Stimulated activated CD4-positive, alpha-beta T cell treated with anti-CD3 and anti-CD28 coated beads, Interleukin-4, amount 100 ng/mL, for 48 hours (primary cell): ENCODE measurements at places on chromosomes 7 and 10.

- no peak for DNase-seq
These were observed 362.7 kb downstream of the GLRX3 start for GRCh38 chr10:130498934-130499333.

GRCh38 chr10:102802920-102803534 is 34.2 kb downstream of the CYP17A1 start:
- peak; percentile 2 for DNase-seq

DNA sequence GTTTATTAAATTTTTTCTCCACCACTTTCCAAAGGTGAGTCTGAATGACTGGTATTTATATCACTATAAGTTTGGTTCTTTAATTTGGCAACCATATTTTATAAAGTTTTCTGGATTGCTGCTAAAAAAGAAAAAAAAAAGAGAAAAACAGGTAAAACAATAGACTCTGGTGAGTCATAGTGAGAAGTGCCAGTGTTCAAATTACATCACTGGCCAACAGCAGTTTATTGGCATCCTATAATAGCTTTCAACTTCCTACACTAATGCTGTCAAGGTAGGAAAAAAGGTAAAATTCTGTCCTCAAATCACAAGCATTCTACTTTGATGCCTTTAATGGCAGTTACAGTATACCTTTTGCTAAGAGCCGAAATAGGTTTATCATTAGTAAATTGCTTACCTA is 808.8 kb downstream of the GRM8 start:
- no peak for DNase-seq

DNA sequence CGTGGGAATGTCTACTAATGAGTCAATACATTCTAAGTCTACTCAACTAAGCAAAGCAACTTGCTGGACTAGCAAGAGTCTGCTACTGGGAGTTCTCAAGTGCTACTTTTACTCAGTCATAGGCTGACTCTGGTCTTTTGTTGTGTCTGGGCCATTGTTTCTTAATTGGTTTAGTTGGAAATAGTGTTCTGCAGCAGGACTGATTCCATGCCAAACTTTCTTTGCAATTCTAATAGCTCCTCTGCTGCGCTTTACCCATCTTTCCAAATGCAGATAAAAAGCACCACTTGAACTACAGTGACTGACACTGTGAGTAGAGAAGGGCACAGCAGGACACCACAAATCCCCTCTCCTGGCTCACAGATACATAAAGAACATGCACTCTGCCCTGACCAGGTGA is 125.7 kb downstream of the CD36 start:
- no peak for DNase-seq

GRCh38 chr7:123367484-123368122 is 166.8 kb downstream of the IQUB start:
- DNase-seq = no peak

DNA sequence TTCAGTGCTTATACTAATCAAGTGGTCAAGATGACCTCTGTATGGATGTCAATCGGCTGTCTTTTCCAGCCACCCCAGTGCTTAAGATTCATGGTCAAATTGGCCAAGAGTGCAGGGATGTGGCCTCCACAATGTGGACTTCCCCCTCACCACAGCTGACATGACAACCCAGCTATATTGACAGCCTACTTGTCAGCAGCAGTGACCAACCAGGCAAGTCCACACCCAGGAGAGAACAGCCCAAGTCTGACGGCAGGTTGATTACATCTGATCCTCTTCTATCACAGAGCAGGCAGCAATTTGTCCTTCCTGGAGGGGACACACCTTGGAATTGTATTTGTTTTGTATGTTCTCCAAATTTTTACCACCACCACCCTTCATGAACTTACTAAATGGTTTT is 8.2 kb upstream of the ERVW-1 start:
- no peak for DNase-seq

DNA sequence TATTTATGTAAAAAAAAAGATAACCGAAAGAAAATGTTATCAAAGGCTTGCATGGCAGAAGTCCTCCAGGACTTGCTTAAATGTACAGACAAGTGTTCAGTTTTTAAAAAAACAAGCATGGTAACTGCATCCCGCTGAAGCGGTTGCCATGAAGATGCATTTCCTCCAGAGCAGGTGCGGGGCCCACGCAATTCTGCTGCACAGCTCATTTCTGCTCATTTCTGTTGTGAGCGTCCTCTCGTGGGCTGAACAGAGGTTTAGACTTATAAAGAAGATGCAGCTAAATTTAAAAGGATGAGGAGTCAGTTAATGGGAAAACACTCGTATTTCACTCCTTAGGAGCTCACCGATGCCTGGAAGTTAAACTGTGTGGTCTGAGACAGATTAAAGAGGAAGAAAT is 247.6 kb downstream of the DNAJB6 start:
- no peak for DNase-seq

DNA sequence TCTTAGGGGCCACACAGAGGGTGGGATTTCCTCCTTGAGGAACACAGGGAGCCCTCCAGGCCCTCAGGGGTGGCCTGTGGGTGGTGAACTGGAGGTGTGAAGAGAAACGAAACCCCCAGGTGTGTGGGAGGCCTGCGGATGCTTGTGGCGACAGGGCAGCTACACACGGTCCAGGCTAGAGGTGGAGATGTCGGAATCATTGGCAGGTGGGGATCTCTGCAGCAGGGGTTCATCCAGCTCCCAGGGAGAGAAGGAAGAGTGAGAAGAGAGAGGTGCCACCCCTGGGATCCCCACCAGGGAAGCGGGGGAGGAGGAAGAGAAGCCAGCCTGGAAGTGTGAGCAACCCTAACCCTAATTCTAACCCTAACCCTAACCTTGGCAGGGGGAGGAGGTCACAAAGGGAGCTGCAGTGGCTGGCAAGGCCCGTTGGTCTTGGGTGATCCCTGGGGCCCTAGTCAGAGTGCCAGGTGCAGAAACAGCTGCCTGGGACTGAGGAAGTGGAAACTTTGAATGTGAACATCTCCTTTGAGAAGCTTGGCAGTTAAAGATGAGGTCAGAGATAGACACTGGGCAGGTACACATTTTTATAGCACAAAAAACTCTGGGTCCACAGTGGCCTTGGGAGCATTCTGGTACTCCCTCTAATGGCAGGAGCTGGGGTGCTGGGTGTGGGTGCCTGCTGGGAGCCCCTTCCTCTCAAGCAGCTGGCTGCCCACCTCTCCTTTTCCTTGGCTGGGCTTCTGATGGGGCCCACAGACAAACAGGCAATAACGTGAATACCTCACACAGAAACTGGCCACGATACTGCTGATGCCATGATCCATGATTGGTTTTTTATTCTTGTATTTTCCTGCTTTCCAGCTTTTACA is 6.8 kb upstream of the AEBP1 start:
- DNase-seq = no peak

- no peak for DNase-seq
These were observed 6.4 kb upstream of the ST8SIA6 start for GRCh38 chr10:17460756-17461155.

DNA sequence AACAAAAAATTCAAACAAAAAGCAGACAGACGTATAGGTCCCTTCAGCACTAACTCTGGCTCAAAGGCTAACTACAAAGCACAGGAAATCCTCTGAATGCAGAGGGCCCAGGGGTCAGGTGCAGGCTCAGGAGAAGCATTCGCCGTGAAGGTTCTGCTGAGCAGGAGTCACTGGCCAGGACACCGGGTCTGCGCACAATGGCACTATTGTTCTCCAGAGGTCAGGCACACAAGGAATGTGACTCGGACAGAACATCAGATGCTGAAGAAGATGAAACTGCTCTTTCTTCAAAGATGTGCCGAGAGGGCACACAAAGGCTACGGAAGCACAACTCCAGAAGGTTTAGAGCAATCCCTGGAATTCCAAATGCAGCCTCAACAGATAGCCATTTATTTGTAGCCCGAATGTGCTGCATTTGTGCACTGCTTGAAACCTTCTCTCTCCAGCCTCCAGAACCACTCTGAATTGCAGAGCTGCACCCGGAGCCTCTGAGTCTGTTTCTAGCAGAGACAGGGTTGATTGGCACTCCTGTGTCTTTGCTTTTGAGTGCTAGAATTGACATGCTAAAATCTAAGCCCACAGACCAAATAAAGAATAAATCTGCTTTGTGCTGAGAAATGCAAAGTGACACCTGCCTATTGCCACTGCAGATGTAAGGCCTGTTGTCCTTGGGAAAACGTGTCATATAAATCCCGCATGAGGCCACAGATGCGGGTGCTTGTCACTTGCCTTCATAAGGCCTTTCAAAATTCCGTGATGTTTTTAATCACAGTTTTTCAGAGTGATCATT is 85.4 kb upstream of the AFAP1L2 start:
- no peak for DNase-seq

- DNase-seq = no peak
These were observed 5.3 kb upstream of the IL2RA start for GRCh38 chr10:6067457-6067856.

GRCh38 chr7:122402235-122402634 is 97.7 kb upstream of the FEZF1 start:
- DNase-seq = no peak

- no peak for DNase-seq
These were observed 310.8 kb downstream of the TCERG1L start for GRCh38 chr10:131000743-131001142.

- DNase-seq = no peak
These were observed 210.7 kb upstream of the GNAI1 start for GRCh38 chr7:79923953-79924352.

- DNase-seq = no peak
These were observed 51.7 kb downstream of the SGMS1 start for GRCh38 chr10:50572017-50572491.

- DNase-seq = no peak
These were observed 23.9 kb upstream of the CDK13 start for GRCh38 chr7:39926111-39926510.

DNA sequence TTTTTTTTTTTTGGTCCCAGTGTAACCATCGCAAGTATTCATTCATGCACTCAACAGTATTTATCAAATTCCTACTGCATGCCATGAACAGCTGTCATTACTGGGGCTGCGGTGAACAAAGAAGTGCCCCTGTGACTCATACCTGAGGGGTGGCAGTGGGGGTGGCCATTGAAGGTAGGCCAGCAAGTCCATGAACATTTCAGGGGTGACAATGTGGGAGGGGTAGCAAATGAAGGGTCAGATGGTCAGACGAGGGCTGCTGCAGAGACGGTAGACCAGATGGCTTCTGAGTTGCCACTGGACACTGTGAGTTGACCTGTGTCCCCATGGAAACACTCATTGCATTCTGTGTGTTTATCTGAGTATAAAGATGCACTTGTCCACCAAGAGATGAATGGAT is 92.5 kb upstream of the PITRM1 start:
- DNase-seq = no peak

DNA sequence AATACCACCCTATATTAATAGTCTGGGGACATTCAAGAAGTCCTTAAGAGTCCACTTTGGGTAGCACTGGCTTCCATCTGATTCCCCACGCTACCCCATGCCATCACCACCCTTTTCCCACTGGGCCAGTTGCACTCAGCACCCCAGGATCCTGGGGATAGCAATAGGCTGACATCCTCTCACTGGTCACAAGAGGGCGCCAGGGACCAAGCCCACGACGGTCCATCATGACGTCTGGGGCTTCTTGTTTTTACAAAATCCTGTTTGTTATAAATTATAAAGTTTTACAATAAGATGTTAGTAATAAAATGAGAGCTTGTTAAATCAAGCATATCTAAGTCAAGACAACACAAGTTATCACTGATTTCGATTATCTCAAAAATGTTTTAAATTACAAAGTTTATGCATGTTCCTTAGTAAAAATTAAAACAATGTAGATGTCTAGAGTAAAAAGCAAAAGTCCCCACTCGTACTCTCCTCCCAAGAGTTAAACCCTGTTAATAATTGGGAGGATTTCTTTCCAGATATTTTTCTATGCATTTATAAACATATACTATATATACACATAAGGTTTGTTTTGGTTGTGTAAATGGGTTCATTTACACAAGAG is 15.4 kb downstream of the GPNMB start:
- peak; percentile 52 for DNase-seq

DNA sequence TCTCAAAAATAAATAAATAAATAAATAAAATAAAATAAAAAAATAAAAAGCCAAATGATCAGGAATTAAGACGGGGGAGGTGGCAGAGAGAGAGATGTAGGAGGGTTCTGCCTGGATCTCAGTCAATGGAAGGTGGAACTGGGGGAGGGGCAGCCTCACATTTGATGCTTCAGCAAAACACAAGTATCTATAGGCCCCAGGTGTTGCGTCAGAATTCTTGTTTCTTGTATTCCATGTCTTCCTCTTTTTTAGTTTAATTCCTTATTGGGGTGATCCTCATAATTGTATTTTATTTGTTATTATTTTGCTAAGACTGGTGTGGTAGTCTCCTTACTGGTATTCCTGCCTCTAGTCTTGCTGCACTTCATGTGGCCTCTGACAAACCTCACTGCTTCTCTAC is 41.4 kb upstream of the SMARCD3 start:
- DNase-seq = no peak

- no peak for DNase-seq
These were observed 28.4 kb upstream of the RET start for GRCh38 chr10:43048301-43049051.

GRCh38 chr10:92219559-92219958 is 71.3 kb downstream of the CPEB3 start:
- DNase-seq = no peak

DNA sequence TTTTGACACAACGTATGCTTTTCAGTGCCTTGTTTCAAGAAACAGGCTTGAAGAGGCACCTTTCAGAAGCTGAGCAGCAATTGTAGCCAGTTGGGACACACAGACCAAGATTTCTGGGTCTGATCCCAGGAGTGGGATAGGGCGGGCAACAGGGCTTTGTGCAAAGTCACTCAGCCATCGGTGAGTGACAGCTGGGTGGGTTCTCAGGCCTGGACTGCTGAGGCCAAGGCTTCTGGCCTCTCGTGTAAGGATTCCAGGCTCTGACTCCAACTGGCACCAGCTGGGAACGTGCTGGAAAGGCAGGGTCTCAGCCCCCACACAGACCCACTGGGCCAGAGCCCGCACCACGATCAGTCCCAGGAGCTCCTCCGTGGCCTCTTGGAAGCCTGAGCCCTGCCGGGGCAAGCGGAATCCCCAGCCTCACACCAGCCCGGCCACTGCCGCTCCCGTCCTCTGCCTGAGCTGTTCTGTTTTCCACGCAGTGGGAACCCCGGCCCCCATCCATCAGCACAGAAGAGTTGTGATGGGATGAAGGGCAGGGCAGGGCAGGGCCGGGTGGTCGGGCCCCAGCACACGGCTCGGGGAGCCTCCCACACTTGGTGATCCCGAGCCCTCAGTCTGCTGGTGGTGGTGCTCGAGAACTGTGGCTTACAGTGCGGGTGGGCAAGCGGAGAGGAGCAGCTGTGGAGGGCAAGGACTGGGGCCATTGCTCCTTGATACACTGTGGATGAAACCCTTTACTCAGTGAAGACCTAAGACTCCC is 46.8 kb downstream of the VIPR2 start:
- DNase-seq = no peak

DNA sequence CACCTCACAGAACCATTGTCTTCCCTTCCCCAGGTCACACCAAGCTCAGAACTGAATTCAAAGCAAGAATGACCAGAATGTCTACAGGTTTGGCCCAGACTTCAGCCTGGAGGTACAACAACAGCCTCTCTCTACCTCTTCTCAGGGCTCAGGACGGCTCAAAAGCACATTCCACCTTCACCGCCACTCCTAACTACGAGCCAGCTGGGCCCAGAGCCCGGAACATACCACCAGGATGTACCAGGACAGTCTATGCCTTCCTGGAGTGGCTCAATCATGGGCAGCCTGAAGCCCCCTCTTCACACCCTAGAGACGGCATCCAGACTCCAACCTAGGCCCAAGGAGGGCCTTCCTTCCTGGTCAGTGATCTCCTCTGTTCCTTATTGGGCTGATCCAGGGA is 41.6 kb downstream of the ANXA8 start:
- no peak for DNase-seq

- no peak for DNase-seq
These were observed 37.1 kb downstream of the COL26A1 start for GRCh38 chr7:101399759-101400158.
